HepG2 (cell line): ENCODE measurements at places on chromosomes 7 and 10. TPM values are rescaled to one million over a fixed set of nuclear protein-coding genes. Genes with fewer than 3 reads are reported as not detected.

Gene TNPO3
- total RNA-seq = 44.6 and 61.5 TPM in 2 replicates

Gene ZNF503
- total RNA-seq = 5.8 and 8.3 TPM in 2 replicates

Gene CARD11
- total RNA-seq = not detected in 2 replicates

Gene NOM1
- total RNA-seq = 17.3 and 26.2 TPM in 2 replicates

Gene C10orf53
- total RNA-seq = not detected in 2 replicates
